ENCODE measurements at places on chromosomes 5 and 9.

GRCh38 chr5:67197536-67197935 is 937 bp upstream of the CD180 start:
- DNase-seq = no peak

DNA sequence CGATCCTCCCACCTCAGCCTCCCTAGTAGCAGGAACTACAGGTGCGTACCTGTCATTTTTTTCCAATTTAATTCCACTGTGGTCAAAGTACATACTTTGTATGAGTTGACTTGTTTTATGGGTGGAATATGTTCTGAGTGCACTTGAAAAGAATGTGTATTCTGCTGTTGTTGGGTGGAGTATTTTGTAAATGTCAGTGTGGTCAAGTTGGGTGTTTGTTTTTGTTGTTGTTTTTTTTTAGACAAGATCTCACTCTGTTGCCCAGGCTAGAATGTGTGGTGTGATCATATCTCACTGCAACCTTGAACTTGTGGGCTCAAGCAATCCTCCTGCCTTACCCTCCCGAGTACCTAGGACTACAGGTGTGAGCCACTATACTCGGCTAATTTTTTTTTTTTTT is 17.9 kb downstream of the SLC25A25 start:
- no peak for DNase-seq

GRCh38 chr9:10434412-10434811 is 178.4 kb downstream of the PTPRD start:
- no peak for DNase-seq

GRCh38 chr5:83672646-83673045 is 48.0 kb downstream of the HAPLN1 start:
- DNase-seq = no peak

- DNase-seq = no peak
Observed at GRCh38 chr5:127369796-127370195, 79.2 kb downstream of the MEGF10 start.

GRCh38 chr9:109861499-109861898 is 81.5 kb downstream of the PALM2AKAP2 start:
- DNase-seq = no peak

DNA sequence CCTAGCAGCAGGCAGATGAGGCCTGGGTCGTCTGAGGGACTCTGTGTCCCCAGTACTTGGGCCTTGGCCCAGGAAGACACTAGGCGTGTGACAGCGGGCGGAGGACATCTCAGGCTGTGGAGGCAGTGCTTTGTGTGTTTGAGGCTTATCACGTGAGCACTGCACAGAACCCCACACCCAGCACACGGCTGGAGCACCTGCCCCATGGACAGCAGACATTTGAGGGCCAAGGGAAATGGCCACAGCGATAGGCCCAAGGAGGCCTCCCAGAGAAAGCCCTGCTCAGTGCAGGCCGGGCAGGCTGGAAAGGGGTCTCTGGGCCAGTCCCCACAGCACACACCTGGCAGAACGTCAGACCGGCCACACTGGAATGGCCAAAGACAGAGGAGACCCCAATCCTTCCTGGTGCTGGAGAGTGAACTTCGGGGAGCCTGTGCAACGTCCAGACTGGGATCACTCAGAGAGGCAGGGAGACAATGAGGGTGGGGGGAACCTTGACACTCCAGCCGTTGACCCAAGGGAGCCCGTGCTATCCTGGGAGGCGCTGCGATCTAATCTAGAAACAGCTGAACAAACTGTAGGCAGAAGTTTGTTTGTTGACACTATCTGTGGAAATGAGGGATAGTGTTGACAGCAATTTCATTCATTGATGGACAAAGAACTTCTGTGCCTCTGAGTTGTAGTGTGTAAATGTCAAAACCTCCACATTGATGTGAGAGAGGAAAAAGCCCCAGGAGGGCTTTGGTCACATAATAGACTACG is 19.6 kb upstream of the FLT4 start:
- no peak for DNase-seq

DNA sequence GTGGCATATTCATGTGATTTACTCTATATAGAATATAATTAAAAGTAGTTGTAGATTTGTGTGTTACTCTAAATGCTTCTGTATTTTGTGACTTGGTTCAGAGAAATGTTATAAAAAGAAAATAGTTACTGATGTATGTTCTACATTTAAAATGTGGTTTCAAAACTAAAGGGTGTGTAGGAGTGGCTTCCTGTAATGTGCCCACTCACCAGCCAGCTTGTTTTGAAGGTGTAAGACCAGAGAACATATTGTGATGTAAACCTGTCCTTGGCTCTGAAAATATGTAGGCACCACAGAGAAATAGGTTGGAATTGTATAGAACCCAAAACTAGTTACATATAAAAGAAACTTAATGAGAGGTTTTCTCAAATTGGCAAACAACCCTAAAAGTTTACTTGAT is 51.2 kb upstream of the ARRDC3 start:
- DNase-seq = peak; percentile 39

DNA sequence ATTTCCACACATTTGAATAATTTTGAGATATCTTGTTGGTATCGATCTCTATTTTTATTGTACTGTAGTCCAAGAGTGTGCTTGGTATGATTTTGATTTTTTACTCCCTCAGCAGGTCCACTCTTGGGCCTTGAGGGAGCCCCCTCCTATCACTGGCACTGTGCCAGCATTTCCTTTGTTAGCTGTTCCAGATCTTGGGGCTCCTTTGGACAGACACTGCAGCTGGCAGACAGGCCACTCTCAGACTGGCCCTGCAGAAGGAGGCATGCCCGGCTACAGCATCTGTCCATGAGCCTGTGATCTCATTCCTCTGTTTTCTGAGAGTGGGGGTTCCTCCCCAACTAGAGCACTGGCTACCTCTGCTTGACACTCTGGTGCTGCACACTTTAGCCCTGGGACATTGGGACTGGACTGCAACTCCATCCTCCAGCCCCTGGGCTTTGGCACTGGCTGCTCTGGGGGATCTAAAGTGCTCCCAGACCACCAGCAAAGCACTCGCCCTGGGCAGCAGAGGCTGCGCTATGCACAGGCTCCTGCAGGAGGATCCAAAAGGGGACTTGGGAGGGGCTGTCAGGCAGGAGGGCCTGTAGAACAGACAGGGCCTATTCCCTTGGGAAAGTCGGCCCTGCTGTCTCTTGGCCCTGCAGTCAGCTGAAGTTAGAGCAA is 271.3 kb upstream of the DMAC1 start:
- no peak for DNase-seq

DNA sequence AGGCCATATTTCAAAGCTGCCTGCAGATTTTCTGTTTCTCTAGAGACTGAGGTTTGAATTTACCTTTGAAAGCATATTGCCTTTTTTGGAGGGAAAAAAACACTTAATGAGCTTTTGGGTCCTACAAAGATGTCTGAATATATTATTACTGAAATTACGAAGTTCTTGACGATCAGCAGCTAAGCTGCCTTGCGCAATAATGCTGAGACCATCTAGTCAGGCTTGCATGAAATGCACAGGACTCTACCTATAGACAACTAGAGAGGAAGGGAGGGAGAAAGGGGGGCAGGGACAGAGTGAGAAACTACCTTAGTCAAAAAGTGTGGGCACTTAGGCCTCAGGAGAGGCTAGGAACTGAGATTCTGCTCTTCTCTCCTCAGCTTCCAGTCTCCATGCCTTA is 175.9 kb upstream of the KIF2A start:
- no peak for DNase-seq

DNA sequence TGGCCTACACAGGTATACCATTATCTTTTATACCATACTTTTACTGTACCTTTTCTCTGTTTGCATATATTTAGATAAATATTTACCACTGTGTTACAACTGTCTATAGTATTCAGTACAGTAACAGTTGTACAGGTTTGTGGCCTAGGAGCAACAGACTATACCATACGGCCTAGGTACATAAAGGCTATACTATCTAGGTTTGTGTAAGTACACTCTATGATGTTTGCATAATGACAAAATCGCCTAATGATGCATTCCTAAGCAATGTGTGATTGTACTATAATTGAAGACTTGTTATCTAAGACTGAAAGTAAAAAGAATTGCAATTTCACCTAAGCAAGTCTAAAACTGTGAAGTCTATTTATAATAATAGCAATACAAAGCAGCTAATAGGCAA is 3.9 kb downstream of the C9orf72 start:
- no peak for DNase-seq

Measured in CD4-positive, alpha-beta T cell treated with Interleukin-10 for 1 hour (primary cell).